Activated T-cell treated with anti-CD3 and anti-CD28 coated beads, Interleukin-2, amount 50 U/mL, for 4 hours (primary cell): ENCODE measurements at places on chromosomes 1 and 21.
A peak's percentile ranks its signal among the peaks of the same experiment; 100 is the strongest.

- DNase-seq, result no peak
These were observed 29.4 kb downstream of the SPSB1 start for GRCh38 chr1:9321986-9322660.

DNA sequence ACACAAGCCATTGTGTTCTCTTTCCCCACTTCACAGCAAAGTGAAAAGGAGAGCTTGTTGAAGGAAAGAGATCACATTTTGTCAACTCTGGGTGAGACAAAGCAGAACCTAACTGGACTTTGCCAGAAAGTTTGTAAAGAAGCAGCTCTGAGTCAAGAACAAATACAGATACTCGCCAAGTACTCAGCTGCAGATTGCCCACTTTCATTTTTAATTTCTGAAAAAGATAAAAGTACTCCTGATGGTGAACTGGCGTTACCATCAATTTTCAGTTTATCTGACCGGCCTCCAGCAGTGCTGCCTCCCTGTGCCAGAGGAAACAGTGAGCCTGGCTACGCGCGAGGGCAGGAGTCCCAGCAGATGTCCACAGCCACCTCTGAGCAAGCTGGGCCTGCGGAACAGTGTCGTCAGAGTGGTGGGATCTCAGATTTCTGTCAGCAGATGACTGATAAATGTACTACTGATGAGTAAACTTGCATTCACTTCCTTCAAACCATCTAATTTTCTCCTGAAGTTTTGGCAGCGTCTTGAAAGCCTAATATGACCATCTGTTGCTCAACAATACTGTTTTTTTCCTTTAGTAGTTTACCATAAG is 43.7 kb downstream of the BACH1 start:
- no peak for DNase-seq

DNA sequence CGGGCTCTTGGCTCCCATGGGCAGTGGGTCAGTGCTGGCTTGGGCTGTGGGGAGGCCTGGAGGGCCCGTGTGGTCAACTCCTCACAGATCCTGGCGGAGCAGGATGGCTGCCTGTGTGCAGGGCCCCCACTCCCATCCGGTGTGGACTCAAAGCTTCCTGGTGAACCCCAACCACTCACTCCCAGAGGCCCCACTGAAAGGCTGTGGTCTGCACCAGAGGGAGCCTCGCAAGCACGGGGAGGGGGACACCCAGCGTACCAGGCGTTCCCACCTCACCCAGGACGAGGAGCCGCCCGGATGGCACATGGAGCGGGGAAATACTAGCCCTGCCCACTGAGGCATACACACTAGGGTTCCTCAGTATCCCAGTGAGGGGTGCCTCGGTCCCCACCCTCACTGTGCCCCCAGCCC is 75.4 kb upstream of the ACTRT2 start:
- no peak for DNase-seq

DNA sequence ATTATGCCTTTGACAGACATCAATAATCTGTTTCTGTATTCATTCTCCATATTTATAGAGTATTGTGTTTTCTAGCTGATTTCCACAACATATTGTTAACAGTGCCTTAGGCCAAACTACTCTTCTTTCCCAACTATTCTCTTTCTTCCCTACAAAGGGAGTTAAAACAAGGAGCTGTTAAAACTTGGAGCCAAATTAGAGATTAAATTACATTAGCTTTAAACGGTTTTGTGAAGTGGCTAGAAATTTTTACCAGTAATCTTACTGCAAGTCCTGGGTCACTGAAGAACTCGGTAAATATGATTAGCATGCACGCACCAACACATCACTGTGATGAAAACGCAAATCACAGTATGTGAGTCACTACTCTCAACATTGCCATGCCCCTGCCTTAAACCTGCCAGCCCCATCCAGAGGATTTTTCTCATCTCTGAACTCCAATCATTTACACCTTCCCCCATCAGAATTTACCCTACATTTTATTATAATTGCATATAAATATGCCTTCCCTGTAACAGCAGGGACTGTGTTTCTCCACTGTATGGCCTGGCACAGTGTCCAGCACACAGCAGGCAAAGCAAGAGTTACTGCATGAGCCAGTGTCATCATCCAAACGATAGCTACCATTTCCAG is 1.5 kb upstream of the PRDX6 start:
- no peak for DNase-seq

DNA sequence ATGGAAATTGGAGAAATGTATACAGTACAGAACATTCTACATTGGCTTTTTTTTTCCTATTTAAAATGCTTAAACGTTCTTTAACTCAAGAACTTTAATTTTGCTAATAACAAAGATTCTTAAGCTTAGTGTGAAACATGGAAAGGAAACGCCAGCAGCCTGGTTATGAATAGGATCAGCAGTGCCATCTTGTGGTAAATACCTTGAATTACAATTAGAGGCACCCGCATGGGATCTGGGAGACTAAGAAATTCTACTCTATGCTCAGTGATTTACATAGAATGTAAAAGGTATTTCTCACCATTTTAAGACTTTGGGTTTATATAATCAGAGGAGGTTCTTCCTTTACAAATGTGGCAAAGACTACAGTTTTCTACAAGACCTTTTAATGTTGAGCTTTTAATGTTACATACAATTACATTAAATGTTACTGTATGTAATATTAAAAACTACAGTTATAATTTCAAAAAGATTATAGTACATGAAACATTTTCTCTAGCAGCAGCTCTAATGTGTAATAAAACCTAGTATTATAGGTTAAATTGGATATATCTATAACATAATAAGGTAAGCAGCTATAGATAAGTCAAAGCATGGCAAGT is 32.1 kb upstream of the APOBEC4 start:
- peak; percentile 7 for DNase-seq

DNA sequence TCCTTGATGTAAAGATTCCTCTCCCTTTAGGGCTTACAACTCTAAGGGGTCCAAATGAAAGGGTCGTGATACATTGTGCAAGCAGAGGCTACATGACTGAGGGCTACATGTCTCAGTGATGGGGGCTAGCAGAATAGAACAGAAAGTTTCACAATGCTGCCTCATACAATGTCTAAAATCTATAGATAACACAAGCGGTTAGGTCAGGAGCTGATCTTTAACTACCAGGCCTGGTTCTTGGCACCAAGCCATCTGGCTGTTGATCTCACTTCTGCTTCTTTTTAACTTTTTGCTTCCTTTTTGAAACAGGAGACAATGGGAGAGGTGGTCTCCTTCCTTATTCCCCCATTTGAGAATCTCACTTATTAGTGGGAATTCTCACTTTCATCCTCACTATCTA is 710.2 kb downstream of the AMY1C start:
- no peak for DNase-seq

DNA sequence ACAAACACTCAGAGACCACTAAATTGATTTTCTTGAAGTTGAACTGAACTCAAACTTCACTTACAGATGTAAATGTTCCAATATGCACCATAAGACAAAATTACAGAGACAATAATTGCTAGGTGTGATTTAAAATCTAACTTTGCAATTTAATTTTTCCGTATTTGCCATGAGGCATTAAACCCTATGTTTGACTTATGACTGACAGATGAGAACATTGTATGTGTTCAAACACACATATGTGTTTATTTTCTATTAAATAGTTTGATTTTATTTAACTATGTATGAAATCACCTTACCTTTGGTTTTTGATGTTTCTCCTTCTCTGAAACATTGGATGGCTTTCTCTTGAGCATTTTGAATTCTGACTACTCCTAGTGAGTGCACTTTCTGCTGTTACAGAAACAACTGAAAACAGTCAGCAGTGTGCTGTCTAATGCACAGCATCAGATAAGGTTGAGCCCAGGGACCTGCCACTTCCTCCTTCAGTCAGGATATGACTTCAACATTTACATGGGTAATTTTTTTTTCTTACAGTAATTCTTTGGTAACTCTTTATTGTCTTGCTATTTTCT is at the start of gene SAMSN1:
Gene SAMSN1, minus strand, starts transcription at position 410 of the 575 bp plus-strand sequence. Its CDS starts 54 bp downstream, at position 356.
- DNase-seq, result peak; percentile 58

DNA sequence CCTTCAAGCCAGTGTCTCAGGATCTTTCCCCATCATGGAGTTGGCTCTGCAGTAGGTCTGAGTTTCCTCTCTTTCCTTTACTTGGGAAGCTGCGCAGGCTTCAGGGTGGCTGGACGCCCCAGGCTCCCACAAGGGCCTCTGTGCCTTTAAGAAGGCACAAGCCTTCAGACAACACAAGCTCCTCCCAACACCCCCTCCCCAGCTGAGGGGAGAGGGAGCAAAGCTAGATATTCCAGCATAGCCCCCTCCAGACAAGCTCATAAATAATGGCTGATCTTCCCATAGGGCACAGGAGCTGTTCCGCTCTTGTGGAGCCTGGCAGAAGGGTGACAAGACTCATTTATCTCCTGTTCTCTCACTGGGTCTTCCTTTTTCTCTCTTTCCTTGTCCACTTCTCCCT is 27.9 kb upstream of the ATP2B4 start:
- no peak for DNase-seq

DNA sequence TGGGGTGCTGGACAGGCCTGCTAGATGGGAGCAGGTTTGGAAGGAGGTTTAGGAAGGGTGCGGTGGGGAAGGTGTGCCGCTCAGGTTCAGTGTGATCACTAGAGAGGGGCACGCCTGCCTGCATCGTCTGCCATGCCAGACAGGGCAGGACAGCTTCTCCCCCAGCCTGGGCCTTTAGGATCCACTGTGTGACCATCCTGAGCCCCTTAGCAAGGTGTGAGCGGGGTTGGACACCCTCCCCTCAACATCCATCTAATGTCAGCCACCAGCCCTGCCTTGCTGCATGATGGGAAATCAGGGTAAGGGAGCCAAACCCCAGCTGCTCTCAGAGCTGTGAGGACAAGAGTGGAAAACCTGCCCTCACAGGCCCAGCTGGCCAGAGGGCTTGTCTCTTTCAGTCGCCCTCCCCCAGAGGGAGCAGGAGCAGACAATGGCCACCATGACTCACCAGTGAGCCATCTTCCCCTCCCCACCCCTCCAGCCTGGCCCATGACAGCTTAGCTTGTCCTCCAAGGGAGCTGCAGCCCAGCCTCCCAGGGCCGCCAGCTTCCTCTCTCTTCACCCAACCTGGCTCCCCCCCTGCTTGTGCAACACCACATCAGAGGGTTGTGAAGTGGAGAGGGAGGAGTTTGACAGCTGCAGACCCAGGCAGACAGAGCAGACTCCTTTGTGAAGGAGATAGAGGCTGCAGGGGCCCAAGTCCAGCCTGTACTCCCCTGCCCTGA is 37.0 kb downstream of the NUAK2 start:
- DNase-seq, result peak; percentile 81

GRCh38 chr1:85581802-85582686 is 1.5 kb downstream of the CCN1 start:
- no peak for DNase-seq

- DNase-seq, result no peak
These were observed 82.4 kb downstream of the PLXNA2 start for GRCh38 chr1:208161656-208162375.

- no peak for DNase-seq
These were observed 2.6 kb downstream of the PFDN2 start for GRCh38 chr1:161115132-161115711.

- DNase-seq, result no peak
These were observed 4.4 kb upstream of the MAPKAPK2 start for GRCh38 chr1:206680279-206680678.

DNA sequence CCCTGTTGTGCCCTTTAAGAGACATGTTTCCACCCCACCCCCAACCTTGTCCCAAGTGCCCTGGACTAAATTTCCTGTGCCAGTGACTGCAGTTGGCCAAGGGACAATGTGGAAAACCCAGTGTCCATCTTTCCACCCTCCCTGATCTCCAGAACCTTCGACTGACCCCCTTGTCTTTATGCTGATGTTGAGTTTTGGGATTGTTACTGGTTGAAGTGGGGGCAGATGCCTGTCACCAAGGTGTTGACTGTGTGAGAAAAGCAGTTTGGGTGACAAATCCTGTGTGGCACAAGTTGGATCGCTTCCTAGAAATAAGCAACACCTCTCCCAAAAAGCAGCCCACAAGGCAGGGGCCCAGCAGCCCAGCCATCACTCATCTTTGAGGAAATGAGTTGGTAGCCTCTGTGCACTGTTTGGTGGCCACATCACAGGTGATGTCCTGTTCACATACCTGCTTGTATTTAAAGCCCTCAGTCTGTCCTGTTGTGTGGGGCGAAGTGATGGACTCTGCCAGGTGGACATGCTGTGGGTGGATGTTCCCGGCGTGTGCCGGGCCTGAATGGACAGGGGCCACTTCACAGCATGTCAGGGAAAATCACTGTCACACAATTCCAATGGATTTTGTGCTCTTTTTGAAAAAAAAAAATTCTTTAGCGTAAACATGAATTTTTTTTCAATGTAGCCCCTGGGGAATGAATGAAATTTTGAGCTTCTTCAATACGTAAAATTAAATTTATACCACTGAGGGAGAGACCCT is 6.6 kb upstream of the MIIP start:
- DNase-seq, result no peak

DNA sequence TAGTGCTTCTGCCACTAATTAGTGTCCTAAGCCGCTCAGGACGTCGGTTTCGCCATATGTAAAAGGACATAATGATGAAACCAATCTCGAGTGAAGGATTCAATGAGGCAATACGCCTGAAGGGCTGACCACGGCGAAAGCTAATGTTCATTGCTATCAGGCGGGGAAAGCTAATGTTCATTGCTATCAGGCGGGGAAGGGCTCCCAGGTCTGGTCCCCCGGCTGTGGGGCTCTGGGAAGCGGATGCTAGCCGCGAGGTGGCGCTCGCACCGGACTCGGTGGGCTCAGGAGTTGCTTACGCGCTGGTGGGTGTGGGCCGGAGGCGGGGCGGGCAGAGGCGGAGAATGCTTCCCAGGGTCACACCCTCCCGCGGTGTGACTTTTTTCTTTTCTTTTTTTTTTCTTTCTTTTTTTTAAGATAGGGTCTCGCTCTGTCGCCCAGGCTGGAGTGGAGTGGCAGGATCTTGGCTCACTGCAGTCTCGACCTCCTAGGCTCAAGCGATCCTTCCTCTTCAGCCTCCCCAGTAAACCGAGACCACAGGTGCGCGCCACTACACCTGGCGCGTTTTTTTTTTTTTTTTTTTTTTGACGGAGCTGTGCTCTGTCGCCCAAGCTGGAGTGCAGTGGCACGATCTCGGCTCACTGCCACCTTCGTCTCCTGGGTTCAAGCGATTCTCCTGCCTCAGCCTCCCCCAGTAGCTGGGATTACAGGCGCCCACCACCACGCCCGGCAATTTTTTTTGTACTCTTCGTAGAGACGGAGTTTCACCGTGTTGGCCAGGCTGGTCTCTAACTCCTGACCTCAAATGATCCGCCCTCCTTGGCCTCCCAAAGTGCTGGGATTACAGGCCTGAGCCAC is 1.1 kb upstream of the PEAR1 start:
- DNase-seq, result peak; percentile 85

GRCh38 chr1:27363766-27364695 is 2.7 kb downstream of the MAP3K6 start:
- DNase-seq, result no peak

DNA sequence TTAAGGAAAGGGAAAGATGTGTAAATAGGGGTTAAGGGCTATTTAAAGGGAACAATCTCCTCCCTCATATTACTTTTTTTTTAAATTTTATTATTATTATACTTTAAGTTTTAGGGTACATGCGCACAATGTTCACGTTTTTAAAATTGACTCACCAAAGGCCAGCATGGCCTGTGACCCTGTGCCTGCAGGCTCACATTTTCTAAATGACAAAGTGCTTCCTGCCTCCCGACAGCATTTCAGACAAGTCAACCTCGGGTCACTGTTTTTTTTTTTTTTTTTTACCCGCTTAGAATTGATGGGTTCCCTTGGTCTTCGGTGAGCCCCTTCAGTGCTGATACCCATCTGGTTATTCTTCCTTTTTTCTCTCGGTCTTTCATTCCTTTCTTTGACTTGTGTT is 70.4 kb upstream of the SCAF4 start:
- DNase-seq, result no peak
